Activated effector memory CD4-positive, alpha-beta T cell treated with Interleukin-2 at 50 U/mL for 16 hours (primary cell): ENCODE measurements at places on chromosomes 3 and 15.

- no peak for DNase-seq
These were observed 11.9 kb upstream of the CGNL1 start for GRCh38 chr15:57364282-57365007.

DNA sequence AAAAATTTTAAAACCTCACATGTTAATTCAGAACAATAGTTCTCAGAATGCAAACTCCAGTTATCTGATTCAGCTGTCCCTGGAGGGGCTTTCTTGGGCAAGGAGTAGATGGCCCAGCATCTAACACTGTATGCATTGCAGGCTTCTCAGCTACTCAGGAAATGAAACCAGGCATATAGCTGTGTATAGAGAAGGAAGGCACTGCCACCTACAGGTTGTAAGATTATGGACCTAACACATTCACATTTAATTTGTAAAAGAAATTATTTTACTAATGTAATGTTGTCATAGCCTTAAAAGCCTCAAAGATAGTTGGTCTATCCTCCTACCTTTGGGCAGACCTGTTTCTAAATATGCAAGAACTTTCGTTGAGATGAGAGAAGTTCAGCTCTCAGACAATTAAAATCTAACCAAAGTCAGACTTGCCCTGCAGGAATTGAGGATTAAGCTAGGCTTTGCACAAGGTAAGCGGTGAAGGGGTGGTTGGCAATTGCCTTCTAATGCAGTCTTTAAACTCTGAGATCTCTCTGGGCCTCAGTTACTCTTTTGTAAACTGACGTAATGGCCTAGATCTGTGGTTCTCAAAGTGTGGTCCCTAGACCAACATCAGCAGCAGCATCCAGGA is 132.8 kb upstream of the SLC24A5 start:
- DNase-seq = no peak

DNA sequence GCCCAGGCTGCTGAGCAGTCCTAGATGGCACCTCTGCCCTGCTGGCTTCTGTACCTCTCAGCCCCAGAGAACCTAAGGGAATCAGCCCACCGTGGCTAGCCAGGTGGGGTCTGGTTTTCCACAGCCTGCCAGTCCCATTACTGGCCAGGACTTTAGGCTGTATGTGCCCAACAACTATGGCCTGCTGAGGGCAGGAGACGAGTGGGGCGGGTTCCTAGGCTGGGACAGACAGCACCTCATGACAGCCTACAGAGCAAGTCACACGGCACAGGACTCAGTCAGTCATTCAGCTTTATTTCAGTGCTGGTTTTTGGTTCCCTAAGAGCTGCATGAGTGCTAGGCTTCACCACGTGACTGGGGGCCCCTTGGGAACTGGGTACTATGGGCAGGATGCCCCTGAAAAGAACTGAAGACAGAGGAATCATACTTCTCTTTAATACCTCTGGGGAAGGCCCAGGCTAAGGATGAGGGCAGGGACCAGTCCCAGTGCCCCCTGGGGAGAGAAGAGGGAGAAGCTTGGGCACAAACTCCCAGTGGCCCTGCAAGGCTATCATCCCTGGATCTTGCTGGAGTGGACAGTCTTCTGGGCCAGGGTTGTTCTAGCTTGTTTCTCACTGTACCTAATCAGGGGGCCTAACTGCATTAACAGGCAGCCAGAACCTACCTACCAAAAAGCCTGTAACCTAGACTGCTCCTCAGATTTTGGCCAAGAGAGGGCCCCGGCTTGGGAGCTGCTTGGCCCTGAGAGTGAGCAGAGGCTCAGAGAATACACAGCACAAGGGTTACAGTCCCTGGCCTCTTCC is 14.8 kb downstream of the CLK3 start:
- DNase-seq = no peak

GRCh38 chr3:30500666-30501399 is 105.6 kb upstream of the TGFBR2 start:
- no peak for DNase-seq

DNA sequence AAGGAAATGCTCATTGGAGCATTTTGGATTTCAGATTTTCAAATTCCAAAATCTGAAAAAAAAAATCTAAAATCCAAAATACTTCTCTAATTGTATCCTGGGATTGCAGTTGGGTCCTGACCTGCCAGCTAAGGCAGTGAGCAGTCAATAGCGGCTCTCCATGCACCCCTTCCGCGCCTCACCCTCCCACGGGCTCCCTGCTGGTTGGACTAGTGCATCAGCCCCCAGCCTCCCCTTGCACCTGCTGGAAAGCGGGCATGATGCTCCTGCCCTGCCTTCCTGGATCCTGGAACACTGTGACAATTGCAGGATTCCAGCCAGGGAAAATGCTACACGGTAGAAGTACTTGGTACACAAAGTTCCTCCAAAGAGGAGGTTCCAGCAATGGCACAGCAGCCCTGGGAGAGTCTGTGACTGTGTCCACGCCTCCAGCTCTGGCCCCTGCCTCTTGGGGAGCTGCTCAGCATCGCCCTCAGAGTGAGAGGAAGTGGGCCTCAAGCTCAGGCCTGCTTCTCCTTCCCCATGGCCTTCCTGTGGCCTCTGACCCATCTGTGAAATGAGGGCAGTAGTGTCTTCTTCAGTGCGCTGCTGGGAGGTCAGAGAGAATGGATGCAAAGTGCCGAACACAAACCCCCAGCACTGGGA is 39.5 kb upstream of the CHRNB4 start:
- DNase-seq = no peak

DNA sequence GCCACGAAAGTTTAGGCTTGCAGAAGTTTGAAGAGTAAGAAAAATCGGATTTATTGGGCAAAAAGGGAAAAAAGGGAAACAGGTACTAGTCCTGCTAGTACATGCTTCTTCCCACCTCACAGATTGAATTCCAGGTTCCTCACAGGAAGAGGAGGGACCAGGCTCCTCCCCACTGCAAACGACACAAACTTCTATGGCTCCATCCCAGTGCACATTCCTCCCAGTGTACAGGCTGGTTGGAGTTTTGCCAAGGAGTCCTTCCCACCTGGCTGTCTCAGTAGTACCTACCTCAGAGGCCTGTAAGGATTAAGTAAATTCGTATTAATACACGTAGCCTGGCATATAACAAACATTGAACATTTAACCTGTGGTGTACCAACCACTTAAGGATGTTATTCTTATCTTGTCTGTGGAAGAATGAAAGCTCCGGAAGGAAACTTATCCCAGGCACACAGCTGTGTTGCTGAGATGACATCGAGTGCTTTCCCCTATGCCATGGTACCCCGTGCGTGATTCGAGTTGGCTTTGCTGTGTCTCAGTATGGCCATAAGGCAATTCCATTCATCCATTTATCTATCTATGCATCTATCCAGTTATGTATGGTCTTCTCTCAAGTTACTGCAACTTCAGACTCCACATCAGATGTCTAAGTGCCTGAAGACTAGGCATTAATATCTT is 294.3 kb downstream of the LRTM1 start:
- no peak for DNase-seq

DNA sequence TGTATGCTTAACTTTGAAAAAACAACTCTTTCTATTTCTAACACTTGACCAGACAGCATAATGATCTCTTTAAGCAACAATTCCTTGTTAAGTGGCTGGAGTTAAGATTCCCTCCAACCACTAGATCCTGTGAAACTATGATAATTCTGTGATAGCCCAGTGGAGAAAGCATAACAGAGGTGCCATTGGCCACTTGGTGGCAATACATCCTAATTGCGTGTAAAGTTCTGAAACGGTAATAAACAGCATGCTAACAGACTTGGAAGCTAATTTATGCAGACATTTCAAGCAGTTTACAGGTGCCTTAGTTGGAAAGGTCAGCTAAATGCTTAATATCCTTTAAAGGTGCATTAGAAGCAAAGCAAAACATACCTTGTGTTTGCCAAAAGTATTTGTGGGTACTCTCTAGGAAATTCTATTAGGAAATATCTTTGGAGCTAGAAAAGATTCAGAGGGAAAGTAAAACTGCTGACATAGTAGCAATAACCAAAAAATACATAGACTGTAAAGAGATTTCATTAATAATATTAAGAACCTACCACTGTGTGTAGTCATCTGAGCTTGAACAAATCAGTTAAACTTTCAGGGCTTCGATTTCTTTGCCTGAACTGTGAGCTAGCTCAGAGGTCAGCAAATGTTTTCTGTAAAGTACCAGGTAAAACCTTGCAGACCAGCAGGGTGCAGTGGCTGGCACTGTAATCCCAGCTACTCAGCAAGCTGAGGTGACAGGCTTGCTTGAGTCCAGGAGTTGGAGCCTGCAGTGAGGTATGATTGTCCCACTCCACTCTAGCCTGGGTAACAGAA is 19.0 kb upstream of the CSTA start:
- DNase-seq = no peak

DNA sequence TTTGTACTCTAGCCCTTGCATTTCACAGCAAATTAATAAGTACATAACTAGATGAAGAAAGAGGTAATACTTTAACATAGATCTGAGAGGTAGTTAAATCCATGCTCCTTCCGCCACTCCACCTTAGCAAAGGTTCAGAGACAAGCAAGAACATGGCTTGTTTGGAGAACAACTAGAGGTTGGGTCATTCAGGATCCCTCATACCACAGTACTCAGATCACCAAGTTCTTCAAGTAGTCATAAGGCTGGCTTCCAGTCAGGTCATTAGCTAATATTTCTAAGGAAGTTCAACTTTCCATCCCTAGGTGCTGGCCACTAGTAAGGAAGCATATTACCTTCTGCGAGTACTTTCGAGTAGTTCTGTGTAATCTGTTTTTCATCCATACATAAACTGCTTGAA is 44.1 kb downstream of the CD200R1 start:
- no peak for DNase-seq

GRCh38 chr3:88010810-88011209 is 48.0 kb downstream of the CGGBP1 start:
- no peak for DNase-seq
